CD4-positive, alpha-beta memory T cell (primary cell): ENCODE measurements at places on chromosomes 1 and 21.

DNA sequence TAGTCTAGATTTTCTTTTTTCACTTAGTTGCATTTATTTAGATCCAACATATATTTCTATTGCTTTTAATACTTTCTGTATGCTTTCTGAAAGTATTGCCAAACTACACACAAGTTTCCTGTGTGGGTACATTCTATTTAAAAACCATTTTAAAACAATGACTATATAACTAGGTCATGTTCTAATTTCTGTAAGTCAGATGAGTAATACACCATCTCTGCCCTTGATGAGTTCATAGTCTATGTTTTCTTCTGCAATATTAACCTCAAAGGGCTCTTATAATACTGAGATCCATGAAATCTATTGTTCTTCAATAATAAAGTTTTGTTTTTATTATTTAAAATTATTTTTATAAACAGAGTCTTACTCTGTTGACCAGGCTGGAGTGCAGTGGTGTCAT, 68.3 kb downstream of the RNASEL start:
- H3K36me3 ChIP-seq = no peaks in the 10 kb centered on the region
- H3K4me3 ChIP-seq = no peak overlapping the region
- H3K27ac ChIP-seq = no peak overlapping the region
- H3K4me1 ChIP-seq = no peaks in the 10 kb centered on the region
- DNase-seq = no peak

GRCh38 chr1:60052601-60053000, 21.0 kb downstream of the C1orf87 start:
- H3K4me1 ChIP-seq = no peaks in the 10 kb centered on the region
- H3K27ac ChIP-seq = no peak overlapping the region
- DNase-seq = no peak
- H3K27me3 ChIP-seq = no peaks in the 10 kb centered on the region
- no peak overlapping the region for H3K4me3 ChIP-seq
- no peaks in the 10 kb centered on the region for H3K36me3 ChIP-seq

DNA sequence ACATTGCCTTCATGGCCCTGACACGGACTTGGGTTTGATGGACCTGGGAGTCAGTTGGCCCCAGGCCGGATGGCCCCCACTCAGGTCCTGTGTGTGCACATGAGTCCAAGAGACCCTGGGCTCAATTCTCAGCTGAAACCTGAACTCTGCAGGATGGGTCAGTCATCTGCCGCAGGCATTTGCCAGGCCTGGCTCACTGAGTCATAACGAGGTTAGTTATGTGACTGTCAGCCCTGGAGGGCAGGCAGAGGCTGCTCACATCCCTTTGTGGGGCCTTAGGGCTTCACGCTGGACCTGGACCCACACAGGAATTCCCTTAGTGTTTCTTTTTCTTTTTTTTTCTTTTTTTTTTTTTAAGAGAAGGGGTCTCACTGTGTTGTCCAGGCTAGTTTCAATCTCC, 46.5 kb downstream of the PSMG1 start:
- H3K27me3 ChIP-seq = no peaks in the 10 kb centered on the region
- H3K27ac ChIP-seq = no peak overlapping the region
- no peak overlapping the region for H3K4me3 ChIP-seq
- no peak for DNase-seq

DNA sequence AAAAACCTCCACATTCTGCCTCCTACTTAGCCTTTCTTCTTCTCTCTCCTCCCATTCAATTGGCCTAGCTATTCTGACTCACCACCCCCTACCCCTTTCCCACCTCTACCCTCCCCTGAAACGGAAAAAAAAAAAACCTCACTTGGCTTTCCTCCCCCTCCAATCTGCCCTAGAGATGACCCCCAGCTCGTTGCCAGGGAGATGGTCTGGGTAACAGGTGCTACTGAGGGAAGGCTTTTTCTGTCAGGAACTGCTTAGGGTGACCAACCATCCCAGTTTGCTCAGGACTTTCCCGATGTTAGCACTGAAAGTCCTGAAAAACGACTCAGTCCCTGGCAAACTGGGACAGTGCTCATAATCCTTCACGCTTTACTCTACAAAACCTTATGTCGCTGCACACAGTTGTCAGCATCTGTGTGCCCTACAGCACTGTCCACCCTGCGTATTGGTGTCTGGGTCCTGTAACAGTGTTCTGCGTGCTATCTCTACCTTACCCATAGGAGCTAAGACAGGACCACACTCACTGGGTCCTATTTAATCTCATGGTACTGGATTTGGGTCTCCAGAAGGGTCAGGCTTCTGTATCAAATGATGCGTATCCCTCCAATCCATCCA, 7.7 kb upstream of the CADM3 start:
- DNase-seq = no peak
- no peak overlapping the region for H3K4me3 ChIP-seq
- H3K4me1 ChIP-seq = no peaks in the 10 kb centered on the region
- no peak overlapping the region for H3K27ac ChIP-seq
- H3K36me3 ChIP-seq = no peaks in the 10 kb centered on the region

- no peaks in the 10 kb centered on the region for H3K4me1 ChIP-seq
- H3K27ac ChIP-seq = no peak overlapping the region
- no peaks in the 10 kb centered on the region for H3K27me3 ChIP-seq
- H3K4me3 ChIP-seq = no peak overlapping the region
- no peaks in the 10 kb centered on the region for H3K36me3 ChIP-seq
- DNase-seq = no peak
Measured at GRCh38 chr21:40631211-40631610, 215.7 kb downstream of the DSCAM start.

- H3K4me3 ChIP-seq = no peak overlapping the region
- H3K27ac ChIP-seq = no peak overlapping the region
- H3K36me3 ChIP-seq = no peaks in the 10 kb centered on the region
- H3K4me1 ChIP-seq = no peaks in the 10 kb centered on the region
- no peaks in the 10 kb centered on the region for H3K27me3 ChIP-seq
Measured at GRCh38 chr1:228267962-228268880, 60.4 kb downstream of the OBSCN start.
